ENCODE measurements at places on chromosomes 7 and 10.

- no peak for DNase-seq
Measured at GRCh38 chr7:146510088-146510680, 393.6 kb downstream of the CNTNAP2 start.

- DNase-seq = no peak
Measured at GRCh38 chr10:24603333-24603732, 120.4 kb downstream of the ARHGAP21 start.

DNA sequence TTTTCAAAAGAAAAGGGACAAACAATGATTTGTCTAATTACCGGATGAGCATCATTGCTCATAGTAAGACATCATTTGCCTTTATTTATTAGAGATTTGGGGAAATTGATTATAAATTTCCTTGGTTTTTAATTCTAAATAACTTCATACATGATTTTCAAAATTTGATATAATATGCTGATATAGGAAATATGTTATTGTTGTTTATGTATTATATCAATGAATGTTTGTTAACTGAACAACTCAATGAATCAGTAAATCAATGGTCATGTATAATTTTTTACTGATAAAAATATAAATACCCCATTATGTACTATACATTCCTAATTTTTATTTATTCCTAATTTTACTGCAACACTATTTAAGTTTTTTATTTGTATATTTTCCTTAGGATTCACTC lies 257.3 kb downstream of the TSPAN12 start:
- DNase-seq = no peak

DNA sequence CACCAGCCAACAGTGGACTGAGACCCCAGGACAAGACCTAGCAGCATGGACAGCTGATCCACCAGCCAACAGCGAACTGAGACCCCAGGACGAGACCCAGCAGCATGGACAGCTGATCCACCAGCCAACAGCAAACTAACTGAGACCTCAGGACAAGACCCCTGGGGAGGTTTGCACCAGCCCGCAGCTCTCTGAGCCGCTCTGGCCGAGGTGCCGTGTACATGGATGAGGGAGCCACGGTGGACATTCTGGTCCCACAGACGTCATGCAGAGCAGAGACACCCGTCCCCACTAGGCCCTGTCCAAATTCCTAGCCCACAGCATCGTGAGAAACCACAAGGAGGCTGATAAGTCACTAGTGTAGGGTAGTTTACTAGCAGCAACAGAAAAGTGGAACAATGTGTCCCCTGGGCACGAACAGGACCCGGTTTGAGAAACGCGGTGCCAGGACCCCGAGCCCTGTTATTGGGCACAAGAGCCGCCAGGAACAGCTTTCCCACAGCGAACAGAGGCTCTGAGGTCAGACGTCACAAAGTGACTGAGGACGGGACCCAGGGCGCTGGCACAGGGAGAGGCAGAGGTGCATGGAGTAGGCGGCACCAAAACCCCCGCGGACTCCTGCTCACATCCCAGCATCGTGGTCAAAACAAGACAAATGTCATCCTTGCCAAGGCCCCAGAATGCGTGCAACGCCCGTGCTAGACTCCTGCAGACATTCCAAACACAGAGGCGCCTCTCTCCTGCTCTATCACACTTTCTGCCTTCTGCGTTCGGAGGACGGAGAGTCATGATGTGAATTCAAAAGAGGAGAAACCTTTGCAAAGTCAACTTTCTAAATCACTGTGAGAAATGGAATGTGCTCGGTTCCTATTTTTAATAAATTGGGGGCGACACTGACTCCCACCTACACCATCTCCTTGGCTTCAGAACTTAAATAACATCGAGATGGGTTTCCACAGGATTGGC lies 8.1 kb downstream of the STK32C start:
- DNase-seq = no peak

GRCh38 chr10:43851030-43851429 lies 202.3 kb upstream of the ZNF32 start:
- DNase-seq = no peak

Data from stimulated activated CD4-positive, alpha-beta T cell treated with anti-CD3 and anti-CD28 coated beads, Interleukin-4, amount 100 ng/mL, for 4 hours (primary cell).